Stimulated activated CD4-positive, alpha-beta T cell treated with anti-CD3 and anti-CD28 coated beads, Interleukin-1b, Interleukin-23, amount 100 ng/mL, for 1 hour (primary cell): ENCODE measurements at places on chromosomes 7 and 10.

GRCh38 chr7:28613262-28613661, 200.9 kb downstream of the CREB5 start:
- DNase-seq: no peak

DNA sequence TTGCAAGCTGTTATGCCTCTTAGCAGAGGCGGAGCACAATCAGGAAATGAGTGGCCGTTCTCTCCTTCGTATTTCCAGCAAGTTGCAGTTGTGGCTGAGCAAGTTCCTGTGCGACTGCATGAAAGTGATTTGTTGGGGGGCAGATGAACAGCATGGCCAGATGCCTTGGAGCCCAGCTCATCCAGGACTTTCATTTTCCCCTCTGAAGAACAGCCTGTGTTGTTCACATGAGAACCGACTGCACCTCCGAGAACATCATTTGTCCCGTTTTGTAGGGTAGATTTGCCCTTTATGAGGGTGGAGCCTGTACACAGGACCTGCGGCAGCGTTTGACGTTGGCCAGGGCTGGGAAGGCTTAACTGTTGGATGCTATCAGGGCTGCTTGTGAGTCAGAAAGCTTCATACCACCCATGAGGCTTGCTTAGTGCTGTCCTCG, 4.4 kb downstream of the BAG3 start:
- no peak for DNase-seq

DNA sequence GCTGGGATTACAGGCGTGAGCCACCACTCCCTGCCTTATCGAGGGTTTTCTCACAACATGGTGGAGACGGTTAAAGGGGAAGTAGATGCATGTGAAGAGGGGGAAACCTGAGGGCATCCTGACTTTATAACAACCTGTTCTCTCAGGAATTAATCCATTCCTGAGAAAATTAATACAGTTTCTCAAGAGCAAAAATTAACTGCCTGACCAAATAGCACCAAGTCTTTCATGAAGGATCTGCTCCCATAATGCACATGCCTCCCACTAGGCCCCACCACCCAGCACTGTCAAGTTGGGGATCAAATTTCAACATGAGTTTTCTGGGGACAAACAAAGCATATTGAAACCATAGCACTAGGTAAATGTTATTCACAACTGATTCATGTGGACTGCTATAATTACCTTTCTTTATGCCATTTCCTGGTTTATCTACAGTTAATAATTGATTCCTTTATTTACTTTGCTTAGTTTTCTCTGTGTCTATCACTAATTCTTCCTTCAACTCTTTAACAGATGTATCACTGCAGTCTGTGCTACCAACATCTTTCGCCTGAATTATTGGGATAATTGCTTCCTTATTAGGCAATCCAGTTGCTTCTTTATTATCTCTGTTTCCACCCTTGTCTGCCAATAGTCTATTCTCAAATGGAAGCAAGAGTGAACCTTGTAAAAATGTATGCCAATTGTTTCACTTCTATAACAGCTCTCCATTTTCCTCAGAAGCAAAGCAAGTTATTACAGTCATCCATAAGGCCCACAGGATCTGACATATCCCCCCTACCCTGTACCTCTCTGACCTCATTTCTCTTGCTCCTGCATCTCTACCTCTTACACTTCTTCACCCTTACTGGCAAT, 12.9 kb upstream of the MICU1 start:
- DNase-seq: no peak

DNA sequence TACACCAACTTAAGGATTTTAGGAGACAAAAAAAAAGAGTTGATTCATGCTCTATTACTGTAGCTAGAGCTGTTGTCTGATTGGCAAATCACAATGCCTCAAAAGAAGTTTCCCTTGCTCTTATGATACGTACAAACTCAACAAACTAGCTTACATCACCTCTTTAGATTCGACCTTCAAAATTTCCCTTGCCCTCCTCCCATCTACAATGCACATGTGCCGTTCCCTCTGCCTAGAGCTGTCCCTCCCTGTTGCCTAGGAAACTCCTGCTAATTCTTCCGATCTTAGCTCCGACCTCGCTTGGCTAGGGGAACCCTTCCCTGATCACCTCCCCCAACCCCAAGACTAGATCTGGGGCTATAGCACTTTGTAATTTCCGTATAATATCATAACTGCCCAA, 55.4 kb downstream of the MAP3K8 start:
- no peak for DNase-seq

DNA sequence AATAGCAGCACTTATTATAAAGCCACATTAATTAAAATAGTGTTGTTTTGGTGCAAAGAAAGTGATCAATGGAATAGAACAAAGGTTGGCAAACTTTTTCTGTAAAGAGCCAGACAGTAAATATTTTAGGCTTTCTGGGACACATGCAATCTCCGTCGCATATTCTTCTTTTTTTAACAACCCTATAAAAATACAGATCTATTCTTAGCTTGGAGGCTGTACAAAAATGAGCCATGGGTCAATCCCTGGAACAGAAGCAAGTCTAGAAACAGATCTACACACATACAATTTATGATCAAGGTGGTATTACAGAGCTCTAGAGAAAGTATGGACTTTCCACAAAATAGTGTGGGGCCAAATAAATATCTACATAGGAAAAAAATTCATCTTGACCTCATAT, 71.8 kb downstream of the ARHGAP21 start:
- no peak for DNase-seq

GRCh38 chr10:86373828-86374227, 7.2 kb upstream of the GRID1 start:
- DNase-seq: no peak

- DNase-seq: no peak
Observed at GRCh38 chr7:364536-364935, 74.6 kb downstream of the FOXL3 start.

- no peak for DNase-seq
Observed at GRCh38 chr7:29883462-29884398, 77.4 kb downstream of the WIPF3 start.

DNA sequence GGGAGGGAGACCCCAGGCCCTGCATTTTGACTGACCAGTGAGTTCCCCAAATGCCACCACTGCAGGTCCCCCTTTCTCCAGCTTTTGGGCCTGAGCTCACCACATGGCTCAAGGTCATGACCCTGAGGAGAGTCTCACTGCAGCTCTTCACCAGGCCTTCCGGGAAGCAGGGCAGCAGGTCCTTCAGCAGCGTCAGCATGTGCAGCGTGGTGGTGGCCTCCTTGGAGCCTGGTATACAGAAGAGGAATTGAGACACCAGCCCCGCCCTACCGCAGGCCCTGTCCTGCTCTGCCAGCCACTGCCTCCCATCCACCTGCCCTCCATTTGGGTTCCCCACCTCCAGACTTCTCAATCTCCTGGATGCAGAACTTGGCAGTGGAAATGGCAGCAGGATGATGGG, 13.0 kb downstream of the RRP12 start:
- DNase-seq: no peak

GRCh38 chr7:112293416-112293815, 86.9 kb downstream of the ZNF277 start:
- DNase-seq: no peak
